ENCODE measurements at places on chromosomes 5 and 9. TPM values are rescaled to one million over a fixed set of nuclear protein-coding genes. Genes with fewer than 3 reads are reported as not detected.

DNA sequence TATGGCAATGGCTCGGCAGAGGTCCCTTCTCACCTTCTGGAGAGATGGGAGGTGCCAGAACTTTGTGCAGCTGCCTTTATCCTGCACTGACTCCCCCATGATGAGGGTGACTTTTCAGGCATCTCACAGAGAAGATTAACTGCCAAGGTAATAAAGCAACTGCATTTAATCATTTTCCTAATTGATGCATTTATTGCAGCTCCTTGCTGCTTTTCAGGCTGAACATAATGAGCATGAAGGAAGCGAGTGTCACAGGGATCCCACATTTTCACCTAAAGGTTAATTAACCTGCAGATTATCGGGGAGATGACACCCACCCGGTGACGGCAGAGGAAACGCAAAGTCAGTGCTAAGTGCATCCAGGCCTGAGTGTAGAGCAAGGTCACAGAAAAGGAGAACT lies 154.3 kb downstream of the ICE1 start:
- DNase-seq, result no peak
- H3K27ac ChIP-seq, result no peak overlapping the region
- no peak overlapping the region for H3K4me3 ChIP-seq
- no peaks in the 10 kb centered on the region for H3K36me3 ChIP-seq

DNA sequence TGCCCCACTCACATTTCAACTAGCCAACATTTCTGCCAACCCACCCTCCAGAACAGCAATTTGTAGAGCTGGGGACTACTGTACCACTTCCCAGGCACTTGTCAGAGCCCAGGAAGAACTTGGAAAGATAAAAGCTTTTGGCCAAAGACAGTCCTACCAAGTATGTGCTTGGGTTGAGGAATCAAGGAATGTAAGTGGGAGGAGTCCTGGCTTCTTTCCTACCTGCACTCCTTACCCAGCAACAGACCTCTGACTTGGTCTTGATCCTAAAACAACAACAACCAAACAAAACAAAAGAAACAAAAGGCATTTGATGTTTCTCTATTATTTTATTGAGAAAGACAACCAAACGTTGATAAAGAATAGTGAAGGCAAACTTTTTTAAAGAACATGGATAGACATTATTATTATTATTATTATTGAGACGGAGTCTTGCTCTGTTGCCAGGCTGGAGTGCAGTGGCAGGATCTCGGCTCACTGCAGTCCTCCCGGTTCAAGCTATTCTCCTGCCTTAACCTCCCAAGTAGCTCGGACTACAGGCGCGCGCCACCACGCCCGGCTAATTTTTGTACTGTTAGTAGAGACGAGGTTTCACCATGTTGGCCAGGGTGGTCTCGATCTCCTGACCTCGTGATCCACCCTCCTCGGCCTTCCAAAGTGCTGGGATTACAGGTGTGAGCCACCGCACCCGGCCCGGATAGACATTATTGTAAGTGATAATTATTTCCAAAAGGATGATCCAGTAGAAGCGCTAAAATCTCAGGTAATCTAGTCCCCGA lies 33.5 kb downstream of the ANXA2R start:
- H3K4me3 ChIP-seq, result peak overlapping the region; percentile 78
- peaks cover 34% of the 10 kb centered on the region for H3K4me1 ChIP-seq
- no peak for DNase-seq

DNA sequence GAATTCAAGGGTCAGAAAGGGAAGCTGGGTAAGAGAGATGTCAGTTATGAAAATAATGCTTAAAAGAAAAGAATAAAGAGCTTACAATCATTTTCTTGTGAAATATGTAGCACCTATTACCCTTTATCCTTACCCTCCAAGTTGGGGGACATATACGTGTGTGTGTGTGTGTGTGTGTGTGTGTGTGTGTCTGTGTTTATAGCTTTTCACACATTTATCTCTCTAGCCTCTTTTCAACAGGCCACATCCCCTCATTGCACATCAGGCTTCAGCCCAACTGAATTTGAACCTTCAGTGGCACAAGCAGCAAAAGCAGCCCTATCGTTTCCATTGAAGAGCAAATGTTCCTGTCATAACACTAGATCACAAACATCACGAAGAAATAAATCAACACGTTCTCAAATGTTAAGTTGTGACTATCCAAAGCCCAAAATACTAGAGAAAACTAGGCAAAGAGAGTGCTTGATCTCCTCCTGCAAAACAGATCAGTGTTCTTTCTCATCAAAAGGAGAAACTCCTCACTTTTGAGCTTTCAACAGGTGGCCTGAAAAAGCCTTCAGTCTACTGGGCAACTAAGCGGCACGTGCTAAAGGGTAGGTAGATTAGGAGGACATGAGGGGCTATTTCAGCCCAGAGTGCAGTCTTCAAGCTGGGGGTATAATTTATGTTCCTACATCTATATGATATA lies 416.4 kb downstream of the EFNA5 start:
- peaks cover 3% of the 10 kb centered on the region for H3K36me3 ChIP-seq
- peaks cover 2% of the 10 kb centered on the region for H3K4me1 ChIP-seq
- DNase-seq, result no peak
- no peaks in the 10 kb centered on the region for H3K27me3 ChIP-seq
- no peak overlapping the region for H3K27ac ChIP-seq
- H3K4me3 ChIP-seq, result no peak overlapping the region

DNA sequence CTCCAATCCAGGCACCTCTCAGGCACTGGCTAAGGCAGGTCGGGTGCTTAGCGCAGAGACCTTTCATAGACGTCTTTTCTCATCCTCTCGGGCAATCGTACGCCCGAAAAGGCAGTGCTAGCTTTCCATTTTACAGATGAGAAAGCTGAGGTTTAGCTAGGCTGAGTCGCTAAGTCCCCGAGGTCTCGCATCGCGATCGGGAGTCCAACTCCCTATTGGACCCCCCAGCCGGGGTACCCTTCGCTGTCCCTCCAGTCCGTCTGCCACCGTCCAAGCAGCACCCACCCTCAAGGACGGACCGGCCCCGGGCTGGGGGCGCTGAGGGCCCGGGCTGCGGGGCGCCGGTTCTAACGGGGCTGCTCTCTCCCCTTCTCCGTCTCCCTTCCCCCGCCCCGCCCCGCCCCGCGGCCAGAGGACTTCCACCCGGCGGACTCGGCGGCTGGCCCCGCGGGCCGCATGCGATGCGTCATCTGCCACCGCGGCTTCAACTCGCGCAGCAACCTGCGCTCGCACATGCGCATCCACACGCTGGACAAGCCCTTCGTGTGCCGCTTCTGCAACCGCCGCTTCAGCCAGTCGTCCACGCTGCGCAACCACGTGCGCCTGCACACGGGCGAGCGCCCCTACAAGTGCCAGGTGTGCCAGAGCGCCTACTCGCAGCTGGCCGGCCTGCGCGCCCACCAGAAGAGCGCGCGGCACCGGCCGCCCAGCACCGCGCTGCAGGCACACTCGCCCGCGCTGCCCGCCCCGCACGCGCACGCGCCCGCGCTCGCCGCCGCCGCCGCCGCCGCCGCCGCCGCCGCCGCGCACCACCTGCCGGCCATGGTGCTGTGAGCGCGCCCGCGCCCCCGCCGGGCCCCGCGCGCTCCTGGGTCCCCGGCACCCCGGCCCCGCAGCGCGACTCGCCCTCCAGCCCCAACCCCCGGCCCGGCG lies 12.5 kb upstream of the EXOSC2 start:
- H3K4me3 ChIP-seq, result peak overlapping the region; percentile 79
- DNase-seq, result peak; percentile 76
- H3K4me1 ChIP-seq, result peaks cover 2% of the 10 kb centered on the region
- H3K27ac ChIP-seq, result no peak overlapping the region
- H3K36me3 ChIP-seq, result peaks cover 3% of the 10 kb centered on the region
- H3K27me3 ChIP-seq, result peaks cover 50% of the 10 kb centered on the region

DNA sequence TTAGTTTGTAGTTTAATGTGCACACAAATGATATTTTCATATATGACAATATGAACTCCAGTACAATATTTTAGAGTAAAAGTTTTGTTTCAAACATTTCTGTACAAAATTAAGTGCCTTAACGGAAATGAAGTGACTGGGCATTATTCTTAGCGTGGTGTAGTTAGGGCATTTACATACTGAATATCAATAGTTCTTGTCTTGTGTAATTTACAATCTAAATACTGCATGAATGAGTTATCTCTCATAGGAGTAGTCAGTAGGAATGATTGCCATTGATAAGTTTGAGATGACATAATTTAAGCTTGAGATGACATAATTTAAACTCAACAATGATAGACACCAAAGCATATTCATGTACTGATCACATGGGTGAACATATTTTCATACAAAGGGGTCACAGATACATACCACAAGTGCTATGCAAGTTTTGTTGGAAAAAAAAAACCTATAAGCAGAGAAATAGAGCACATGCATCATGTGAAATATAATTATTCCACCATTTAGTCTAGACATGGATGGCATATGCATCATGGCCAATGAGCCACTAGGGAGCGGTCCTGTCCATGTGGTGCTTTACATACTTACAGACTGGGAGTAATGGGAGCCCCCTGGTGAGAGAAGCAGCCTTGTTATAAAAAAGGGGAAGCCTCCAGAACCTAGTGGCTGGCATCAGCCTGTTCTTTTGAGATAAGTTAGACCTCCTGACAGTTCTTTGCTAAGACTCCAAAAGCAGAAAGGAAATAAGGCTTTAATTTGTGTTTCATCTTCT lies 1523.9 kb downstream of the MAT2B start:
- DNase-seq, result peak; percentile 44
- no peak overlapping the region for H3K27ac ChIP-seq
- no peaks in the 10 kb centered on the region for H3K36me3 ChIP-seq

GRCh38 chr9:116984111-116984510 lies 297.0 kb downstream of the TRIM32 start:
- no peak overlapping the region for H3K4me3 ChIP-seq
- no peaks in the 10 kb centered on the region for H3K27me3 ChIP-seq
- H3K4me1 ChIP-seq, result peaks cover 29% of the 10 kb centered on the region
- DNase-seq, result no peak
- H3K36me3 ChIP-seq, result no peaks in the 10 kb centered on the region

- H3K27me3 ChIP-seq, result no peaks in the 10 kb centered on the region
- H3K4me1 ChIP-seq, result no peaks in the 10 kb centered on the region
- no peak overlapping the region for H3K4me3 ChIP-seq
Observed at GRCh38 chr9:109574061-109574882, 76.2 kb upstream of the PTPN3 start.

GRCh38 chr5:158303883-158304282 lies 444.9 kb upstream of the CLINT1 start:
- no peak overlapping the region for H3K4me3 ChIP-seq
- DNase-seq, result no peak
- no peaks in the 10 kb centered on the region for H3K27me3 ChIP-seq
- no peaks in the 10 kb centered on the region for H3K36me3 ChIP-seq
- H3K27ac ChIP-seq, result no peak overlapping the region

DNA sequence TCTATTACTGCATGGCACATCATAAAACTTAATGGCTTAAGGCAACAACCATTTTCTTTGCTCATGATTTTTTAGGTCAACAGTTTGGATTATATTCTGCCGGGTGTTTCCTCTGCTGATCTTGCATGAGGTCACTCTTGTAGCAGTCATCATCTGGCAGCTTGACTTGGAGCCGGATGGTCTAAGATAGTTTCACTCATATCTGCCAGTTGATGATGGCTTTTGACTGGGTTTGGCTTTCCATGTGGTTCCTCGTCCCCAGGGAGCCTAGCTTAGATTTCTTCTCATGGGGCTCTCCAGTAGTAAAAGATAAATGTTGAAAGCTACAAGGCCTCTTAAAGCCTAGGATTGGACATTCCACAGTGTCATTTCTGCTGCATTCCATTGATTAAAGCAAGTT lies 27.4 kb downstream of the LNPEP start:
- H3K27ac ChIP-seq, result 0 out of 2 replicates have a peak overlapping the region, but pooled peaks have one; percentile 41
- peaks cover 5% of the 10 kb centered on the region for H3K4me1 ChIP-seq
- no peaks in the 10 kb centered on the region for H3K27me3 ChIP-seq
- no peaks in the 10 kb centered on the region for H3K36me3 ChIP-seq

- no peaks in the 10 kb centered on the region for H3K27me3 ChIP-seq
- no peak for DNase-seq
- no peak overlapping the region for H3K4me3 ChIP-seq
Observed at GRCh38 chr9:4356306-4356705, 56.4 kb upstream of the GLIS3 start.

DNA sequence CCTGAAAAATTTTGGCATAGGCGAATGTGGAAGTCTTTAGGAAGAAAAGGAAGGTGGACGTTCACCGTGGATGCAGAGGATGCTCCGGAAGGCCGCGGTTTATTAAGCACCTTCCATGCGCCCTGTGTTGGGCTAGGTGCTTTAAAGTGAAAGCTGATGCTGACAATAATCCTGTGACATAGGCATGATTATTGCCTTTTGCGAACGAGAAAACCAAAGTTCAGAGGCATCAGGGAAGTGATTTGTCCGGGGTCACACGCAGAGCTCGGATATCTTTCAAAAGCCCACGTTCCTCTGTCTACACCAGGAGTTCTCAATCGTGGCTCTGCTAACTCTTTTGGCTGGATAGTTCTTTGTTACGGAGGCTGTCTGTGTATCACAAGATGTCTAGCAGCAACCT lies 12.0 kb upstream of the GABRP start:
- H3K27ac ChIP-seq, result no peak overlapping the region
- peaks cover 60% of the 10 kb centered on the region for H3K4me1 ChIP-seq
- DNase-seq, result no peak
- H3K4me3 ChIP-seq, result no peak overlapping the region

GRCh38 chr9:99221266-99221620 lies 499 bp downstream of the ALG2 start:
- peaks cover 26% of the 10 kb centered on the region for H3K36me3 ChIP-seq
- no peak for DNase-seq
- H3K4me1 ChIP-seq, result peaks cover 30% of the 10 kb centered on the region
- H3K27ac ChIP-seq, result peak overlapping the region; percentile 93
- peak overlapping the region; percentile 95 for H3K4me3 ChIP-seq

- H3K4me1 ChIP-seq, result peaks cover 87% of the 10 kb centered on the region
- peak; percentile 67 for DNase-seq
- H3K27me3 ChIP-seq, result no peaks in the 10 kb centered on the region
- peak overlapping the region; percentile 99 for H3K27ac ChIP-seq
- H3K36me3 ChIP-seq, result peaks cover 13% of the 10 kb centered on the region
Observed at GRCh38 chr9:131407717-131408195, 13.9 kb downstream of the PRRC2B start.

DNA sequence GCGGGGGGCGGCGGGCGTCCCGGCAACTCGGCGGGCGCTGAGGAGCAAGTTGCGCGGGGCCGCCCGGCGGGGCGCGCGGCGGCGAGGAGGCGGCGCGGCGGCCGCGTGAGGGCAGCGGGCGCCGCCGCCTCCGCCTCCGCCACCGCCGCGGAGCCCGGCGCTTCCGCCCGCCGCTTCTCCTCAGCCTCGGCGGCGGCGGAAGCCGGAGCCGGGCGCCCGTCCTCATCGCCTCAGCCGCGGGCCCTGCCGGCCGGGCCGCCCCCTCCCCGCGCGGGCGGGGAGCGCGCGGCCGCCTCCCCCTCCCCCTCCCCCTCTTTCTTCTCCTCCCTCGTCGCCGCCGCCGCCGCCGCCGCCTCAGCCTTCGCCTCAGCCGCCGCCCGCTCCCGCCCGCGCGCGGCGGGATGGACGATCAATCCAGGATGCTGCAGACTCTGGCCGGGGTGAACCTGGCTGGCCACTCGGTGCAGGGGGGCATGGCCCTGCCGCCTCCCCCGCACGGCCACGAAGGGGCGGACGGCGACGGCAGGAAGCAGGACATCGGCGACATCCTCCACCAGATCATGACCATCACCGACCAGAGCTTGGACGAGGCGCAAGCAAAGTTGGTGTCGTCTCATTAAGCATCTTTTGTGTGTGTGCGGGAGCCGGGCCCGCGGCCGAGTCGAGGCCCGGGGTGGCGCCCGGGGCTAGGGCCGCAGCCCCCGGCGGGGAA lies at the start of gene PBX3:
Gene PBX3 (plus strand): TSS at position 321 of the 712 bp plus-strand sequence.
- peak within 1 kb of the TSS; percentile 96 for H3K27ac ChIP-seq
- DNase-seq, result peak; percentile 47
- peak within 1 kb of the TSS; percentile 89 for H3K4me3 ChIP-seq
- peaks cover 8% of the 10 kb centered on the region for H3K36me3 ChIP-seq
- peaks cover 23% of the 10 kb centered on the region for H3K27me3 ChIP-seq
- peaks cover 47% of the 10 kb centered on the region for H3K4me1 ChIP-seq

The SAXO1 gene
- 0.02 TPM for total RNA-seq

The C5orf52 gene
- not detected for total RNA-seq

The C9 gene
- 0.21 TPM for total RNA-seq

The CD14 gene
- total RNA-seq, result 0.63 TPM

Measured in WTC11 (cell line).